Iris pigment epithelial cell (primary cell): ENCODE measurements at places on chromosomes 7 and 10.

DNA sequence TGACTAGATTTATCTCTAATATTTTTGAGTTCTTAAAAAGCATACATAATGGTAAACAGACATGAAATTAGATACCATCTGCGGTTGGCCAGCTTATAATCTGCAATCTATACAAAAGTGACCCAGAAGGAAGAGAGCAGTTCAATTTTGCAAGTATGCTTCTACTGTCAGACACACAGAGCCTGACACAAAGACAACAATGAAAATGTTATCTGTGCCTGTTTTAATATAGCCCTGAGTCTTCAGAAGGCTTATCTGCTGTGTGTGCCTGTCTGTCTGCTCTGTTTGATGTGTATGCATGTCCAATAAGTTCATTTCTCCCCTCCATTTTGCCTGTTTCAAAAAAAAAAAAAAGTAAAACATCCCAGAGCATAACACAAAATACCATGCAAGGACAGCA is 73.3 kb upstream of the FHIP2A start:
- DNase-seq = no peak

GRCh38 chr7:110595694-110596093 is 495.2 kb upstream of the LRRN3 start:
- DNase-seq = no peak

DNA sequence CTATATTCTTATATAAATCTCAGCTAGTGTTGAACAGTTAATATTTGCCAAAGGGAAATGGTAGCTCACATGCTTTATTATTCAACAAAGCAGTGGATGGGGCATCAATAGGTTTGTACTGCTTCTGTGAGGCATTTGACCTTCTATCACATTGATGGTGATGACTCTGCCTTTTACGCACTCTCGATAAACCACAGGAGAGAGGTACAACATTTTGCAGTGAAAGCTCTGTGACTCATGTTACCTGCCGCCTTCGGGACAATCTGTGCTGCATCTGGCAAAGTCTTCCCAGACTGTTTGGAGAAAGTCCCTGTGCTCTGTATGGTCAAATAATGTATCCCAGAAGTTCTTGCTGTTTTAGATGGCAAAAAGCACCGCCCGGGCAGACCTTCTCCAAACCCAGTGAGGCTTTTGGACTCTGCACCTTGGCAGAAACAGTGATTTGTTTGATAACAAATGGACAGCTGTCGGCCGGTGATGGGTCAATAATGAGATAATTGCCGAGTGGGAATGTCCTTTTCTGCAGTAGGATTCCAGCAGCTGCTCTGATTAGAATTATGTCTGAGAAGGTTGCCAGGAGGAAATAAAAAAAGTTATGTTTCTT is 61.0 kb downstream of the PLPP4 start:
- no peak for DNase-seq

DNA sequence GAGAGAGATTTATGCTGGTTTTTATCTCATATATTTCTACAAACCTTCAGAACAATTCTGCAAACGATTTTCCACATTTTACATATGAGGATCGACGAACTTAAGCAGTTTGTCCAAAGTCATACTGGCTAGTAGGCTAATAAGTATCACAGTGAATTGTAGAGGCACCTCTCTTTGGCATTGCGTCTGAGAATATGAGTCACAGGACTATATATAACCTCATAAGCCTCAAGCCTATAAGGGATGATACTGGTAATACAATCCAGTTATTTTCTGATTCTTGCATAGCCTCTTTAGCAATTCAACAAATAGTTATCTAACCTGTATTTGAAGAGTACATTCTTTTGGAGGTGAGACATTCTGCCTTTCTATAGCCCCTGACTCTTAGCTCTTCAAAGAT is 129.8 kb downstream of the GPR158 start:
- peak; percentile 30 for DNase-seq

DNA sequence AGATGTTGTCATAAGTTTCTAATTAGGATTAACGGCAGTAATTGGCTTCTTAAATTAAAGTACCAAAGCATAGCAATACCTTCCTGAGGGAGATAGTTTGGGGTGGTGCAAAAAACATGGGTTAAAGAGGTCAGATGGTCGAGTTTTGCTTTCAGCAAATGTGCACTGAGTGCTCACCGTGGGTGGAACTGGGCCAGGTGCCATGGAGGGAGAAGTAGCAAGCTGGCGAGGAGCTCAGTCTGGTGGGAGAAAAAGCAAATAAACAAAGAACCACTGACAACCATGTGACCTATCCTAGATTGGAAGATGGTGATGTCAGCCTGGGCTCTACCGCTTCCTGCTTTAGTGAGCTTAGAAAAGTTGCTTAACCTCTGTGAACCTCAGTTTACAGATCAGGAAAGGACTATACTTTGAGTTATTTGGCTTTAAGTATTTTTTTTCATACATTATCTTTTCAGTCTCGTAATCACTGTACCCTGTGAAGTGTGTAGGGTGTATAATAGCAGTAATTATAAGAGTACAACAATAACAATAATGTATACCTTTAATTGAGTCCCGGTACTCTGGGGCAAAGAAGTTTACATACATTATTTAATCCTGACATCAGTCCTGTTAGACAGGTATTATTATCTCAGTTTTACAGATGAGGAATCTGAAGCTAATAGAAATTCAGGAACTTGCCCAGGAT is 69.0 kb upstream of the PDCD4 start:
- peak; percentile 97 for DNase-seq
